ENCODE measurements at places on chromosomes 2 and 18. TPM values are rescaled to one million over a fixed set of nuclear protein-coding genes. Genes with fewer than 3 reads are reported as not detected.

DNA sequence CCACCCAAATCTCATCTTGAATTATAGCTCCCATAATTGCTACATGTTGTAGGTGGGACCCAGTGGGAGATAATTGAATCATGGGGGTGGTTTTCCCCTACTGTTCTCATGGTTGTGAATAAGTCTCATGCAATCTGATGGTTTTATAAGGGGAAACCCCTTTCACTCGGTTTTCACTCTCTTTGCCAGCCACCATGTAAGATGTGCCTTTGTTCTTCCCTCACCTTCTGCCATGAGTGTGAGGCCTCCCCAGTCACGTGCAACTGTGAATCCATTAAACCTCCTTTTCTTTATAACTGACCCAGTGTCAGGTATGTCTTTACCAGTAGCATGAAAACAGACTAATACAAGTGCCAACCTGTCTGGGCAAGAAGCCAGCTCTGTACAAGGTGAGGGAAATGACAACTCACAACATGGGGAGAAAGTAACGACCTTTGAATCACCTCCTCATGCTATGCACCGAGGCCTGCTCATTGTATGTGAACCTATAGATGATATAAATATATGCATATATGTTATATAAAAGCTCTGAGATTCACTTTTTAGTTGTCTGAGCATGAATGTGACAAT, 162.2 kb downstream of the ALPK2 start:
- ATAC-seq = no peak

DNA sequence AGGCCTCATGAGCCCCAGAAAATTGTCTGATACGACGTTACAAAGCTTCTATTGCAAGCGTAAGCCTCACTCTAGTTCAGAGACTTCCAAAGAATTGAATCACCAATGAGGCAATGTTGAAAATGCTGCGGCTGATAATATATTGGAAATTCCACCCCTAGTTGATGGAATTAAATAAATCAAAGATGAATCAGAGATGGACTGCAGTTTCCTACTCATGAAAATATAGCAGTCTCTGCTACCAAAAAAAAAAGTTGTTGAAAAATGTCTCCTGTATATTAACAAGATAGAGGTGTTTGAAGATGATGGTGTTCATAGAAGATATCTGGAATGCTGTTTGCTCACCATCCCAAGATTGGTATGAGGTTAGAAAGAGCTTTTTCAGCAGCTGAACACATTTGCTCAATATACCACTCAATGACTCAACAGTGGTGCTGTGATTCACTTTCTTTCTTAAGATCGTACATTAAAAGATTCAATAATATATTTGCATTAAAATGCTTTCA, 99.8 kb upstream of the ARHGAP28 start:
- ATAC-seq = no peak

GRCh38 chr2:207244971-207245925, 79.5 kb upstream of the KLF7 start:
- peak; percentile 38 for ATAC-seq

The UGT1A3 gene
- not detected for total RNA-seq

The NTSR2 gene
- not detected for total RNA-seq
